ENCODE measurements at places on chromosomes 13 and 19.

DNA sequence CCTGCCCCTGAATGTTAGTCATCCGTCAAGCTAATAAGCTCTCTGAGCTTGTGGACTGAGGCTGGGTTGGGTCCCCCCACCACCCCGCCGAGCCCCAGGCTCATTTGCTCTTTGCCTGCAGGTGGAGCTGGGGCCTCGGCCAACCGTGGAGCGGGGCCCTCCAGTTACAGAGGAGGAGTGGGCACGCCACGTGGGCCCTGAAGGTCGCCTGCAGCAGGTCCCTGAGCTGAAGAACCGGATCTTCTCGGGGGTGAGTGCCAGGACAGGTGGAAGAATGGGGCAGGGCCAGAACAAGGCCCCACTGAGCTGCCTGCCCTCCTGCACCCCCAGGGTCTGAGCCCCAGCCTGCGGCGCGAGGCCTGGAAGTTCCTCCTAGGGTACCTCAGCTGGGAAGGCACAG is 5.1 kb downstream of the TBC1D17 start:
- DNase-seq, result no peak

DNA sequence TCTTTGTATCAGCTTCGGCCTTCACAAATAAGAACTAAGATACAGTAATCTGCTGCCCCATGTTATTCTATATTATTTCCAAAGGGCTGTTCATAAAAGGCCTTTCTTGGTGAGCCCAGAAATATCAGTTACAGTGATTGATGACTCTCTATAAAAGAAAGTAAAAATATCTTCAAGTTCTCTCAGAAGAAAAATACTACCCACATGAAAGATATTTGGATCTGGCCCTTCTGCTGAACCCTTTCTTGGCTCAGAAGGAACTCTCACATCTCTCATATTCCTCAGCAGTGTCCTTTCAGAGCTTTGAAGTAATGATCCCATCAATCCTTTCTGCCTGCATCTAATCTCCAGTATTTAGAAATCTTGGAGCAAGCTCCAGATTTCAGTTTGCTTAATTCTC is 76.3 kb upstream of the SLITRK1 start:
- DNase-seq, result no peak

DNA sequence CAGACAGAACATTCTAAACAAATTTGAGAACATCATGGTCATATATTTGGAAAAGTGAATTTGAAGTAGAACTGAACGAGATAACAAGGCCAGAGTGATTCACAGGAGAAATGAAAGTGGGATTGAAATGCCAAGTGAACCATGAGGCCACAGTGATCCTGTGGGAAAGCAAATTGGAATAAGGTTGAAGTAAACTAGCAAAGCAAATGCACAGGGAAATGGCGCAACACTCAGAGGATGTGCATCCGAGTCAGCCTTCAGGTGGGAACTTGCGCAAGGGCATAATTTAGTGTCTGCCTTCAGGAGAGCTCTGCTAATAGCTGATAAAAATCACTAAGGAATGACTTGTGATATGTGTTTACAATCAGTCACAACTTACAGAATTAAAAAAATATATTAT is 696.6 kb downstream of the LIG4 start:
- no peak for DNase-seq

DNA sequence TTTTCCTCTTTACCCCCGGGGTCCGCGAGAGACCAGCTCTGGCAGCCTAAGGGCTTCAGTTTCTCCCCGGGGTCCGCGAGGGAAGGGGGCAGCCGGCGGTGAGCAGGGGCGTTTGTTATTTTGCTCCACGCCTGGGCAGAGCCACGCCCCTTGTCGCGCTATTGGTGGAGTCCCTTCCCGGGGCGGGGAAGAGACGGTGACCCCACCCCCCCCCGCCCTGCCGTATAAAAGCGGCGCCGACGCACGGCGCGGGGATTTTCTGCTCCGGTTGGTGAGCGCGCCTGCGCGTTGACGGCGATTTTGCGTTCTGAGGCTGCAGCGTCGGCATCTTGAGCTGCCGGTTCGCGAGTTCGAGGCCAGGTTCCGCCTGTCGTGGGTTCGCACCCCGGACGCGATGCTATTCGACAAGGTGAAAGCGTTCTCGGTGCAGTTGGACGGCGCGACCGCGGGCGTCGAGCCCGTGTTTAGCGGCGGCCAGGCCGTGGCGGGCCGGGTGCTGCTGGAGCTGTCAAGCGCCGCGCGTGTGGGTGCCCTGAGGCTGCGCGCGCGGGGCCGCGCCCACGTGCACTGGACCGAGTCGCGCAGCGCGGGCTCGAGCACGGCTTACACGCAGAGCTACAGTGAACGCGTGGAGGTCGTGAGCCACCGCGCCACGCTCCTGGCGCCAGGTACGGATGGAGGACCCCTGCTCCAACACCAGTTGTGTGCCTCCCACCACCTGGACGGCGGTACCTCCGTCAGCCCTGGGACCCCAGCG is at the start of gene ARRDC2:
TSS of gene ARRDC2 (plus strand) at position 254 of the 757 bp plus-strand sequence. CDS start at position 395, 141 bp downstream.
- peak; percentile 93 for DNase-seq

- no peak for DNase-seq
Observed at GRCh38 chr19:54207676-54207982, 7.0 kb downstream of the RPS9 start.

DNA sequence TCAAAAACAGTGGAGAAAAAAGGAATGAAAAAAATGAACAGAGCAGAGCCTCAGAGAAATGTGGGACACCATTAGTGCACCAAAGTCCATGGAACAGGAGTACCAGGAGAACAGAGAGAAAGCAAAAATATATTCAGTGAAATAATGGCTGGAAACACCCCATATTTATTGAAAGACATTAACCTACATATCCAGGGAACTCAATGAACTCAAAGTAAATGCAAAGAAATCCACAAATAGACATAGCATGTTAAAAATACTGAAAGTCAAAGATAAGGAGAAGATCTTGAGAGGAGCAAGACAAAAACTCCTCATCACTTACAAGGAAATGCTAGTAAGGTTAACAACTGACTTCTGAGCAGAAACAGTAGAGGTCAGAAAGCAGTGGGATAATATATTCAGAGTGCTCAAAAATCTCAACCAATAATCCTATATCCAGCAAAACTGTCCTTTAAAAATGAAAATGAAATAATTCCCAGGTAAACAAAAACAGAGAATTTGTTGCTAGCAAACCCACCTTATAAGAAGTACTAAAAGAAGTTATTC is 35.6 kb downstream of the METTL21C start:
- no peak for DNase-seq

GRCh38 chr19:51211833-51212232 is 13.0 kb upstream of the CD33 start:
- DNase-seq, result no peak

- DNase-seq, result peak; percentile 46
Observed at GRCh38 chr19:7917267-7918061, 2.7 kb upstream of the SNAPC2 start.

- peak; percentile 53 for DNase-seq
Observed at GRCh38 chr19:49106648-49107135, 7.5 kb upstream of the LIN7B start.

DNA sequence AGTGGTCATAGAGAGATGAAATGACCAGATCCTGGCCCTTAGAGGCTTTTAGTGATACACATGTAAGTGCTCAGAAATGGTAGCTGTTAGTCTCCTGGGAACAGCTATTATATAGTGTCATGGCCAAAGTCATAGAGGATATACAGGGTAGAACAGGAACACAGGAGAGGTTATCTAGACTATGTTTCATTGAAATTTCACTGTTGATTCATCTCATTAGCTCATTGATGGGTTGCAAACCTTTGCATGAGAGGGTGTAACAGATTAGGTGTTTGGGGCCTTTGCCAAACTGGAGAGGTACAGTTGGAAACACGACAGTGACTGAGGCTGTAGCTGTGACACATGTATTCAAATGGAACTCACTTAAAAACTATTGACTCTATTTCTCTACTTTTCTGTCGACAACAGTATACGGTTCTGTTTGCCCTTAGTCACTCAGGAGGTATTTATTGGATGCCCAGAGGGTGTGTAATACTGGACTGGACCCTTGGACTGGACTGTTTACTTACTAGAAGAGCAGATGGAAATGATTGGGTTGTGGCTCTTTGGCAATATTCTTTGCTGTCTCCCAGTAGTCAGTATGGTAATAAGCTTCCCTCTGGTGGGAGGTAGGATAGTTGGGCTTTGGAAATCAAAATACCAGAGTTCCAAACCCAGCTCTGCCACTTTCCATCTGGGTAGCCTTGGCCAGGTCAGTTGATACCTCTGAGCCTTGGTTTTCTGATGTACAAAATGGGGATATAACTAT is 29.8 kb downstream of the ARHGAP35 start:
- peak; percentile 77 for DNase-seq

DNA sequence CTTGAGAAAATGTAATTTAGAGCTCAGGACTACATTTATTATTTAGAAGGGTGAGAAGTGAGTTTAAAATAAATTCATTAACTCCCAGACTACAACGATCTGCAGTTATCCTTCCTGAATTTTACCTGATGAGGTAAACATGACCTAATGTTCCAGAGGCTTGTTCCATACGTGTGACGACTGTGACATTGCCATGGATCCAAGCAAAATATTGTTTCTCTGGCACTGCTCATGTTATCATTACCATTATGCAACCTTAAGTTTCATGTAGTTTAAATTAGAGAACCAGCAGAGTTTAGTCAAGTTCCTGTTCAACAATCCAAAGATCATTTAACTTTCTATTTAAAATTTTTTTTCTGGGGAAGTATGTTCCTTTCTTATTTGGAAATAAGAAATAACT is 279.6 kb downstream of the KLF5 start:
- no peak for DNase-seq

- peak; percentile 73 for DNase-seq
Observed at GRCh38 chr19:55368701-55369563, 1.3 kb downstream of the IL11 start.

DNA sequence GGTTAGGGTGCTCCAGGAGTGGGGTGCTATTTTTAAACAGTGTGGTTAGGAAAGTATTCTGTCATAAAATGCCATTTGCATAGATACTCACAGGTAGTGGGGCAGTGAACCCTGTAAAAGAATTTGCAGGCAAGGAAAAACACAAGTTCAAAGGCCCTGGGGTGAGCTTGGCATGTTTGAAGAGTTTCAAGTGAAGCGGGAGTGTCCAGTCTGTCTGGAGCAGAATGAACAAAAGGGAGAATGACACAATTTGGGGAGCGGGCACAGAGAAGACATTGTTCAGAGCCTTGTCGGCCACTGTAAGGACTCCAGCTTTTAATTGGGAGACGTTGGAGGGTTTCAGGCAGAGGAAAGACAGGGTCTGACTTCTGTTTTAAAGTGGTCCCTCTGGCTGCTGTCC is 2.8 kb downstream of the GRWD1 start:
- DNase-seq, result no peak

- no peak for DNase-seq
Observed at GRCh38 chr19:39109641-39110040, 15.9 kb upstream of the PAK4 start.

DNA sequence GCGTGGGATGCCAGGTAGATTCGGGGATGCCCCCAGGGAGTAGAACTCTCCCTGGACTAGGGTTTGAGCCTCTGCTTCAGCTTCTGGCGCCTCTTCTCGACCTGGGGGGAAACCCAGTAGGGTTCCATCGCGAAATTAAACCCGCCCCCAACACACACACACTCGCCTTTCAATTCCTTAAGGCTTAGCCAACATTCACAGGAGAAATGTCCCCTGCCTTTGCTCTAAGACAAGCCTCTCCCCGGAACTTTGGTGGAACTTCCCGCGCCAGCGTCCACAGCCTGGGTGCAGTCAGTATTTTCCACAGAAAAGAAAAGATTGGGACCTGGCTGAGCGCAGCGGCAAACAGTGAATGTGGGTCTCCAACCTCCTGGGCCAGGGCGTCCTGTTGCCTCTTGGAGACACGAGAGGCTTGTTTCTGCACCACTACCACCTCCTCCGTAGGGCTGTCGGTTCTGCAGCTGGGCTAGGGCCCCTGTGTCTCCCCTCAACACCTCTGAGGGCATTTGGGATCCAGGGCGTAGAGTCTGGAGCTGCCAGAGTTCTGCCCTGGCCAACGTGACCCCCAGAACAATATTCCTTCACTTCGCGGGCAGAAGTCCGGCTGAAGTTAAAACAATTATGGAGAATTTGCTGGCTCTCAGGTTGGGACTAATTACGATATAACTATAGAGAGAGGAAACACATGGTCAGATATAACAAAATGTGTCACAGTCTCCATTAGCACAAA is 3.2 kb downstream of the PDX1 start:
- DNase-seq, result no peak

GRCh38 chr19:27746691-27747380 is 1466.1 kb downstream of the UQCRFS1 start:
- DNase-seq, result no peak

GRCh38 chr13:48222358-48223301 is 10.4 kb upstream of the ITM2B start:
- no peak for DNase-seq

- no peak for DNase-seq
Observed at GRCh38 chr13:43244481-43244880, 221.1 kb downstream of the DNAJC15 start.

- DNase-seq, result peak; percentile 10
Observed at GRCh38 chr13:37995092-37995491, 125.5 kb upstream of the TRPC4 start.

- no peak for DNase-seq
Observed at GRCh38 chr19:35253316-35254286, 4.8 kb downstream of the LSR start.

- peak; percentile 38 for DNase-seq
Observed at GRCh38 chr19:48480183-48480557, 11.0 kb downstream of the CYTH2 start.

GRCh38 chr13:99040536-99041131 is 62.8 kb upstream of the DOCK9 start:
- no peak for DNase-seq

DNA sequence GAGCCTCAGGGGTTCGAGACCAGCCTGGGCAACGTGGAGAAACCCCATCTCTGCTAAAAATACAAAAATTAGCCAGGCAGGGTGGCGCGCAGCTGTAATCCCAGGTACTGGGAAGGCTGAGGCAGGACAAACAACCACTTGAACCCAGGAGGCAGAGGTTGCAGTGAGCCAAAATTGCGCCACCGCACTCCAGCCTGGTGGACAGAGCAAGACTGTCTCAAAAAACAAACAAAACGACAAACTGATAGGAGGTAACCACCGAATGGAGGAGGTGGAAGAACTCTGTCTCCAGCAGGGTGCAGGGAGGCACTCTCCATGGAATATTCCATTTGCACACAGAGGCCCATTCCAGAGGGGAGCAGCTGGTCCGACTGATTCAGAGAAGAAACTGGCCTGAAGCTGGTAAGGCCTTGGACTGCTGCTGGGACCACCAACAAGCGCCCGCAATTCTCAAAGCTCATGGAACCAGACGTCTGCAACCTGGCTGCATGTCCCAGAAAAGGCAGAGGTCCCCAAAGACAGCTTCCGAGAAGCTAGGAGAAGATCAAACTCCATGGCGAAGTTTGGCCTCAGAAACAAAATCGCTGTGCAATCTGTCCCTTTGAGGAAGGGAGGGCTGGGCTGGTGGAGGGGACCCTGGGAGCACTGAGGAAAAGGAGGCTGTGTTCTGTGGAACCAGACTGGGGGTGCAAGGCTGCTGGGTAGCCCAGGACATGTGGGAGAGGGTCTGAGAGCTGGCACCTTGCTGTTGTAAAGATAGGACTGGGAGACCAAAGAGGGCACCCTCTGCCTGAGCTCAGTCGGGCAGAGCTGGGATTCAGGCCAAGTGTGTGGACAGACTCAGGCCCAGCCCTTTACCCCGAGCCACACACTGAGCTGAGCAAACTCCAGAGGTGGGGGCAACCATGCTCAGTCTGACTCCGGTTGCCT is 35.2 kb downstream of the SLC25A42 start:
- no peak for DNase-seq

Data from fibroblast of skin of right biceps (primary cell).